ENCODE measurements at places on chromosomes 7 and 10. TPM values are rescaled to one million over a fixed set of nuclear protein-coding genes. Genes with fewer than 3 reads are reported as not detected.

Gene DNAJB12
- 16.1 TPM for polyA plus RNA-seq

Gene TEX47
- polyA plus RNA-seq: not detected

Gene METTL2B
- 8.9 TPM for polyA plus RNA-seq

Gene LLCFC1
- polyA plus RNA-seq: not detected

Gene AKR1D1
- polyA plus RNA-seq: not detected

Gene FAM25G
- polyA plus RNA-seq: not detected

Gene COA1
- polyA plus RNA-seq: 28.7 TPM

Gene EVX1
- polyA plus RNA-seq: not detected
